ENCODE measurements at places on chromosomes 1 and 21.

DNA sequence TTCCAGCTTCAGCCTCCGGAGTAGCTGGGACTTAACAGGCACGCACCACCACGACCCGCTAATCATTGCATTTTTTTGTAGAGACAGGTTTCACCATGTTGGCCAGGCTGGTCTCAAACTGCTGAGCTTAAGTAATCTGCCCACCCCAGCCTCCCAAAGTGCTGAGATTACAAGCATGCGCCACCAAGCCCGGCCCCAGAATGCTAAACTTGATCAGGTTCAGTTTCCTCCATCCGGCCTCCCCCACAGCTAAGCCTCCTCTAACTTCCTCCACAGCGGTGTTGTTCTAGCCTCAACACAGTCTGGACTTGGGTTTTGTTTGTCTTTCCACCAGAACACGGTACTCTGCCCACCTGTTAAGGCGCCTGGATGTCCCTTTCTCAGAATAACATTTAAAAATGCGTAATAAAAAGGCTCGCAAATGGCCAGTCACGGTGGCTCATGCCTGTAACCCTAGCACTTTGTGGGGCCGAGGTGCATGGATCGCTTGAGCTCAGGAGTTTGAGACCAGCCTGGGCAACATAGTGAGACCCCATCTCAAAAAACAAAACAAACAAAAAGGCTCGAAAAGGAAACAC is 2.4 kb downstream of the PARP1 start:
- H3K36me3 ChIP-seq: no peaks in the 10 kb centered on the region
- DNase-seq: no peak
- H3K27me3 ChIP-seq: no peaks in the 10 kb centered on the region
- H3K4me1 ChIP-seq: peaks cover 4% of the 10 kb centered on the region
- peak overlapping the region; percentile 15 for H3K4me3 ChIP-seq

GRCh38 chr21:36729310-36729970 is 30.5 kb downstream of the SIM2 start:
- H3K27ac ChIP-seq: no peak overlapping the region
- H3K4me1 ChIP-seq: no peaks in the 10 kb centered on the region
- H3K4me3 ChIP-seq: no peak overlapping the region
- peaks cover 36% of the 10 kb centered on the region for H3K27me3 ChIP-seq

GRCh38 chr1:84282780-84283333 is 18.7 kb upstream of the SAMD13 start:
- no peak overlapping the region for H3K4me3 ChIP-seq
- no peak overlapping the region for H3K27ac ChIP-seq
- H3K4me1 ChIP-seq: no peaks in the 10 kb centered on the region
- H3K27me3 ChIP-seq: no peaks in the 10 kb centered on the region
- no peak for DNase-seq

DNA sequence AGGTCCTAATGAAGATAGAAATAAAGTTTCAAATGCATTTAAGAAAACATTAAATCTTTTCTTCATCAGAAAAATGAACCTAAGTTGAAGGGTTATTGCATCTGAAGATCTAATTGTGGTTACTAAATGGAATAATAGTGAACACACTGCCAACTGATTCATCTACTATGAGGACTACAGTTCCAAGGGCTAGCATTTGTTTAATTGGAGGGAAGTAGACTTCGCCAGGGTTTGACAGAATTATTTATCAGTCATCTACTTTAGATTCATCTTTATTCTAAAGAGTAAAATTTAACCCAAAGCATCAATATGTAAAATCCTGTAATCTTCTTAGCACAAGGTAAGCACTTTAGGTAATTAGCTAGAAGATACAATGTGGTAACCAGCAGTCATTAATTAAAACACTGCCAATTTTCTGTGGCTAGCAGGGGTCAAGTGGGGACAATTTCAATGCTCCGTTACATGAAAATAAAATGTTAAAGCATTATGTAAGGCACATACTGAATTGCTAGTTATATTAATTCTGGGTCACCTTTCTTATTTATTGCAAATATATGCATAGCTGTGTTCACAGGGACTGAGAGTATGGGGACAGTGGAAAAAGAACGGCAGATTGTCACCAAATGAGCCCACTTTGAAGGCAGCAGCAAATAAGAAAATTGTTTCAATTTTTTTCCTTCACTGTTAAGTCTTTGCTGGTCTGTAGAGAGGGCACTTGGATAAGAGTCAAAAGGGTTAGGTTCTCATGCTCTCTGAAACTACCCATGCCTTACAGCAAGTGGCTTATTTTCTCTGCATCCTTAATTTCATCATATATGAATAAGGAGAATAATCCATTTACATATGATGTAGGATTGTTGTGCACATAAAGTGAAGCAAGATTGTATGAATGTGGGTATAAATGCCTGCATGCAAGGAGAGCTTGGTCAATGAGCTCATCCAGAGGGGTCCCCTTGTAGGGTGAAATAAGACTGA is 416.0 kb downstream of the PCP4 start:
- no peak overlapping the region for H3K27ac ChIP-seq
- no peak for DNase-seq
- H3K27me3 ChIP-seq: peaks cover 6% of the 10 kb centered on the region
- H3K4me3 ChIP-seq: no peak overlapping the region
- no peaks in the 10 kb centered on the region for H3K4me1 ChIP-seq

- no peaks in the 10 kb centered on the region for H3K36me3 ChIP-seq
- H3K4me1 ChIP-seq: no peaks in the 10 kb centered on the region
- H3K4me3 ChIP-seq: no peak overlapping the region
- H3K27ac ChIP-seq: no peak overlapping the region
- H3K27me3 ChIP-seq: no peaks in the 10 kb centered on the region
- no peak for DNase-seq
Measured at GRCh38 chr1:178518894-178519293, 6.0 kb downstream of the TEX35 start.

- no peak for DNase-seq
- no peaks in the 10 kb centered on the region for H3K27me3 ChIP-seq
- no peaks in the 10 kb centered on the region for H3K4me1 ChIP-seq
- no peak overlapping the region for H3K27ac ChIP-seq
- H3K36me3 ChIP-seq: no peaks in the 10 kb centered on the region
Measured at GRCh38 chr1:85366391-85367170, 90.1 kb upstream of the BCL10 start.

- no peak for DNase-seq
- H3K27ac ChIP-seq: no peak overlapping the region
- H3K4me3 ChIP-seq: no peak overlapping the region
- H3K27me3 ChIP-seq: no peaks in the 10 kb centered on the region
Measured at GRCh38 chr1:164263540-164263939, 295.4 kb upstream of the PBX1 start.

GRCh38 chr1:213008564-213008963 is 7.1 kb downstream of the ANGEL2 start:
- H3K4me3 ChIP-seq: no peak overlapping the region
- no peak for DNase-seq
- H3K27me3 ChIP-seq: no peaks in the 10 kb centered on the region
- no peak overlapping the region for H3K27ac ChIP-seq
- H3K36me3 ChIP-seq: no peaks in the 10 kb centered on the region

GRCh38 chr1:177952249-177952648 is 17.6 kb downstream of the SEC16B start:
- no peak for DNase-seq
- no peak overlapping the region for H3K4me3 ChIP-seq
- no peaks in the 10 kb centered on the region for H3K27me3 ChIP-seq
- no peak overlapping the region for H3K27ac ChIP-seq
- H3K4me1 ChIP-seq: no peaks in the 10 kb centered on the region

DNA sequence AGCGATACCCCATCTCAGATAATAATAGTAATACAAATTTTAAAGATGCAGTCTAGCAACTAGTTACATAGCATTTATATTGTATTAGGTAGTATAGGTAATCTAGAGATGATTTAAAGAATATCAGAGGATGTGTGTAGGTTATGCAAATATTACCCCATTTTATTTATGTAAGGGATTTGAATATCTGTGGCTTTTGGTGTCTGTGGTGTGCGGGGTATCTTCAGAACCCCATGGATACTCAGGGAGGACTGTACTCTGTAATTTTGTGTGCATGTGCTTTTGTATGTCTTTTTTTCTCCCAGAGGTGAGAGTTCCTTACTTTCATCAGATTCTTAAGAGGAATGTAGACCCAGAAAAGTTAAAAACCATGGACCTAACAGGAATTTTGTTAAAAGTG is 12.8 kb downstream of the RNF2 start:
- H3K4me1 ChIP-seq: no peaks in the 10 kb centered on the region
- H3K36me3 ChIP-seq: no peaks in the 10 kb centered on the region
- no peak overlapping the region for H3K27ac ChIP-seq
- H3K27me3 ChIP-seq: no peaks in the 10 kb centered on the region
- no peak for DNase-seq

GRCh38 chr21:17711896-17712295 is 99.2 kb upstream of the BTG3 start:
- no peak overlapping the region for H3K27ac ChIP-seq
- no peak for DNase-seq
- no peaks in the 10 kb centered on the region for H3K4me1 ChIP-seq

GRCh38 chr1:115668579-115668978 is 26.8 kb downstream of the VANGL1 start:
- H3K27ac ChIP-seq: no peak overlapping the region
- H3K36me3 ChIP-seq: no peaks in the 10 kb centered on the region
- no peaks in the 10 kb centered on the region for H3K4me1 ChIP-seq
- no peaks in the 10 kb centered on the region for H3K27me3 ChIP-seq
- DNase-seq: no peak
- no peak overlapping the region for H3K4me3 ChIP-seq

GRCh38 chr1:64356636-64357256 is 113.2 kb upstream of the CACHD1 start:
- H3K4me1 ChIP-seq: no peaks in the 10 kb centered on the region
- H3K27me3 ChIP-seq: no peaks in the 10 kb centered on the region
- no peak for DNase-seq
- H3K27ac ChIP-seq: peak overlapping the region; percentile 43

GRCh38 chr1:226601456-226601855 is 52.9 kb downstream of the STUM start:
- H3K4me1 ChIP-seq: peaks cover 12% of the 10 kb centered on the region
- DNase-seq: no peak
- H3K27ac ChIP-seq: peak overlapping the region; percentile 99

- peaks cover 7% of the 10 kb centered on the region for H3K27me3 ChIP-seq
- peaks cover 25% of the 10 kb centered on the region for H3K4me1 ChIP-seq
- DNase-seq: no peak
- no peaks in the 10 kb centered on the region for H3K36me3 ChIP-seq
- no peak overlapping the region for H3K4me3 ChIP-seq
Measured at GRCh38 chr1:197918807-197919345, 1.7 kb downstream of the LHX9 start.

GRCh38 chr1:154263465-154264332 is 8.7 kb upstream of the HAX1 start:
- H3K4me3 ChIP-seq: no peak overlapping the region
- no peaks in the 10 kb centered on the region for H3K27me3 ChIP-seq
- H3K36me3 ChIP-seq: no peaks in the 10 kb centered on the region
- DNase-seq: no peak

DNA sequence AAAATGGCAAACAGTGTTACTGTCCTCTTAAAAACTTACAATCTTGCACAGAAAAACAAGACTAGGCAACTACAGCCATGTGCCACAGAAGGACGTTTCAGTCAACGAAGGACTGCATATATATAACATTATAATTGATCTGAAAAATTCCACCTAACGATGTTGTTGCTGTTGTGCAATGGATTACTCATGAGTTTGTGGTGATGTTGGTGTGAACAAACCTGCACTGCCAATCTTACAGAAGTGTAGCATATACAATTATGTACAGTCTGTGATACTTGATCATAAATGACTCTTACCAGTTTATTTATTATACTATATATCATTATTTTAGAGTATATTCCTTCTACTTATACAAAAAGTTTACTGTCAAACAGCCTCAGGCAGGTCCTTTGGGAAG is 6.8 kb upstream of the VAMP4 start:
- no peak overlapping the region for H3K4me3 ChIP-seq
- no peak overlapping the region for H3K27ac ChIP-seq
- no peaks in the 10 kb centered on the region for H3K27me3 ChIP-seq
- H3K4me1 ChIP-seq: no peaks in the 10 kb centered on the region

GRCh38 chr1:170776777-170777176 is 112.8 kb downstream of the PRRX1 start:
- no peaks in the 10 kb centered on the region for H3K36me3 ChIP-seq
- H3K27ac ChIP-seq: no peak overlapping the region
- no peak overlapping the region for H3K4me3 ChIP-seq
- H3K4me1 ChIP-seq: no peaks in the 10 kb centered on the region
- H3K27me3 ChIP-seq: no peaks in the 10 kb centered on the region

GRCh38 chr21:27094184-27094948 is 127.5 kb upstream of the ADAMTS5 start:
- peak overlapping the region; percentile 31 for H3K27ac ChIP-seq
- no peaks in the 10 kb centered on the region for H3K27me3 ChIP-seq
- H3K4me3 ChIP-seq: no peak overlapping the region
- H3K4me1 ChIP-seq: no peaks in the 10 kb centered on the region
- no peak for DNase-seq

Measured in breast epithelium (tissue), 4 donors.